ENCODE measurements at places on chromosomes 1 and 21.

- DNase-seq = no peak
These were observed 47.7 kb downstream of the ZNF644 start for GRCh38 chr1:90973897-90974798.

- no peak for DNase-seq
These were observed 480.4 kb downstream of the SIPA1L2 start for GRCh38 chr1:232149287-232150201.

- DNase-seq = no peak
These were observed 11.8 kb upstream of the MARK1 start for GRCh38 chr1:220516014-220516721.

- DNase-seq = no peak
These were observed 20.1 kb downstream of the SIM2 start for GRCh38 chr21:36718951-36719501.

DNA sequence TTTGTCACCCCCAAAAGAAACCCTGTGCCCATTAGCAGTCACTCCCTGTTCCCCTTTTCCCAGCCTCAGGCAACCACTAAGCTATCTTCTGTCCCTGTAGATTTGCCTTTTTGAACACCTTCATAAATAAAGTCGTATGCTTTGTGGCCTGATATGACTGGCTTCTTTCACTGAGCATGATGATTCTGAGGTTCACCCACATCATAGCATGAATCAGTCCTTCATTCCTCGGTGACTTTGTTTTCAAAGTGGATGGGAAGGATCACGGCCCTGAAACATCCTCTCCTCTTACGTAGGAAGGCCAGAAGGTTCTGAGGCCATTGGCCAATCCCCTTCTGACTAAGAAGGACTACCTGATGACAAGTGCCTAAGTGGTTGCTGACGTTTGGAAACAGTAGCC lies 39.1 kb downstream of the NIPAL3 start:
- no peak for DNase-seq

- DNase-seq = no peak
These were observed 85.7 kb downstream of the NENF start for GRCh38 chr1:212518188-212519054.

- no peak for DNase-seq
These were observed 47.0 kb upstream of the KIF26B start for GRCh38 chr1:245107776-245108114.

DNA sequence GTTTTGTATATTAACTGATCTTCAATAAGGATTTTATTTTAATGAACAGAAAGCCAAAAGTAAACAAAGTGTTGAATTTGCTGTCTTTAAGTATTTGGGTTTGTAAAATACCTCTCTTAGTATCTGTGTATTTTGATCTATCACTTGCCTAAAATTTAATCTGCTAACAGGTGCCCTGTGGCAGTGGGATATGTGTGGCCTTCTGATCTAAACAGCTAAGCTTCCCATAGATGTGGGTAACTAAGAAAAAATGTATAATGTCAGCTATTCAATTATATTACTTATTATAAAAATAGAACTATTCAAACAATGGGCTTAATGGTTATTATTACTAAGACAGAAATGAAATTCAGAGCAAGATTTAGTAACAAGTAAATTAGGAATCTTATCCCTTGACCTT lies 15.2 kb downstream of the LRRC39 start:
- DNase-seq = no peak

GRCh38 chr1:40711465-40712404 lies 20.2 kb downstream of the NFYC start:
- no peak for DNase-seq

- DNase-seq = no peak
These were observed 22.8 kb upstream of the ELOA start for GRCh38 chr1:23720256-23720995.

- no peak for DNase-seq
These were observed 8.0 kb upstream of the TMPRSS15 start for GRCh38 chr21:18411565-18411964.

GRCh38 chr1:235907187-235907896 lies 40.6 kb upstream of the LYST start:
- DNase-seq = no peak

DNA sequence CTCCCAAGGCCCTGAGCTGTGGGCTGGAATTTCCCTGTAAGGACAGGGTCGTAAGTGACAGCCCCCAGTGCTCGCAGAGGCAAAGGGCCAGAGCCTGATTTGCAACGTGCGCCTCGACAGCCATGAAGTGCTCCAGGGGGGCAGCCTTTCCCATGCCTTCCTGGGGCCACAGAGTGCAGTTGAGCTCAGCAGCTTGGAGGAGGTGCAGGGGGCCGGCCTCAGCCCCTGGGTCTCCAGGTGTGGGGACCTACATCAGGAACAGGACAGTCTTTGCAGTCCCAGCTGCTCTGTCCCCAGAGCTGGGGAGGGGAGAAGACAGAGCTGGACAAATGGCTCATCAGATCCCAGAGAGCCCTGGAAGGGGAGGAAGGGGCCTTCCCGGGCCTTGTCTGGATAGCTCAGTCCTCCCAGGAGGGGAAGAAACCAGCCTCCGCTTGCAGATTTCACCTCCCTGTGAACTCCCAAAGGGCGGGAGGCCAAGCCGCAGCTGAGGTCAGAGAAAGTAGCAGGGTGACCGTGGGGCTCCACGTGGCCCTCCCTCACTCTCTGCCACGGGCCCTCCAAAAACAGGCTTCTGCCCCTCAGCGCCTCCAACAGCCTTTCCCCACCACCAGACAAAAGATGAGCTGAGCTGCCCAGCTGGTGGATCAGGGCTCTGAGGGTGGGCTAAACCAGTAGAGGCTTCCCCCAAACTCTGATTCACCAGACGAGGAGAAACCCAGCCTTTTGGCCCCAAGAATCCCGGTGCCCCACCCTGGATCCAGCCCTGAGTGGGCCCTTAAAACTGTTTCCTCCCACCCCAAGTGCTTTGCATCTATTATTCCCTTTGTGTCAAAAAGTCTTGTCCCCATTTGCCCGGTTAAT lies 76.5 kb downstream of the DHRS3 start:
- no peak for DNase-seq

- DNase-seq = no peak
These were observed 39.0 kb downstream of the LRP8 start for GRCh38 chr1:53288790-53289429.

- no peak for DNase-seq
These were observed 2.6 kb upstream of the SYTL1 start for GRCh38 chr1:27339213-27339612.

GRCh38 chr1:10803971-10804820 lies 7.8 kb upstream of the CASZ1 start:
- no peak for DNase-seq

DNA sequence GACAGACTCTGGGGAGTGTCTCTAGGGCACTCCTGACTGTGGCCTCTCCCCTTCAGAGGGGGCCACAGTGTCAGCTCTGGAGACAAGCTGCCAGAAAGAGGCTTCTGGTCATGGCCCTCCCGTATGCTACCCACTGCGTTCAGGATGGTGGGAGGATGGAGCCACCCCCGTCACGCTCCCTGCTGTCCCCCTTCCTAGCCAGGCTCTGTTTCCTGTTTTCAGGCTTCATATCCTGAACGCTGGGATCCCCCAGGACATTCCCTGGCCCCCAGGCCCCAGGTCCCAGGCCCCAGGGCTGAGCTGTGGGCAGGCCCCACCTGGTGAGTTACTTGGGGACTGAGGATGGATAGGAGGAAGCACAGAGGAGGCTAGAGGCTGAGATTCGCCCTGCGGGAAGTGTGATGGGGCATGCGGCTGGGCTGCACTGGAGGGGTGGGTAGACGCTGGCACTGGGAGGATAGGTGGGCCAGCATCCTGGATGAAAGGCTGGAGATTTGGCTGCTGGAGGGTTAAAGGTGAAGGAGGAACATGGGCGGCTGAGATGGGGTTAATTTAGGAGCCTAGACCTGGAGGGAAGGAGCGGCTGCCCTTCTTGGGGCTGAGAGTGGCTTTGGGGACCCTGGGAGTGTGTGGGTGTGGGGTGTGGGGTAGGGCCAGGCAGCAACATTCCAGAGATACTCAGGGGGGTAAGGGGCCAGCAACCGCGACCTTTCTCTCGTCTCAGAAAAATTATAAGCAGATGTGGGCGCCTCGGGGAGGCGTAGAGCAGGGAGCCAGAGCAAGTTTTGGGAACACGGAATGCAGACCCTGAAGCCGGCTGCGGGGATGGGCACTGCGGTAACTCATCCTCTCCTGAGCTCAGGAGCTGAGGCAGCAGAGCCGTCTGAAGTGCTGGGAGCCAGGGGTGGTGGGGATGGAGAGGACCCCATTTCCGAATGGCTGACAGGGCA lies 8.7 kb downstream of the PEAR1 start:
- no peak for DNase-seq

- DNase-seq = no peak
These were observed 29.4 kb upstream of the POU3F1 start for GRCh38 chr1:38076038-38076437.

DNA sequence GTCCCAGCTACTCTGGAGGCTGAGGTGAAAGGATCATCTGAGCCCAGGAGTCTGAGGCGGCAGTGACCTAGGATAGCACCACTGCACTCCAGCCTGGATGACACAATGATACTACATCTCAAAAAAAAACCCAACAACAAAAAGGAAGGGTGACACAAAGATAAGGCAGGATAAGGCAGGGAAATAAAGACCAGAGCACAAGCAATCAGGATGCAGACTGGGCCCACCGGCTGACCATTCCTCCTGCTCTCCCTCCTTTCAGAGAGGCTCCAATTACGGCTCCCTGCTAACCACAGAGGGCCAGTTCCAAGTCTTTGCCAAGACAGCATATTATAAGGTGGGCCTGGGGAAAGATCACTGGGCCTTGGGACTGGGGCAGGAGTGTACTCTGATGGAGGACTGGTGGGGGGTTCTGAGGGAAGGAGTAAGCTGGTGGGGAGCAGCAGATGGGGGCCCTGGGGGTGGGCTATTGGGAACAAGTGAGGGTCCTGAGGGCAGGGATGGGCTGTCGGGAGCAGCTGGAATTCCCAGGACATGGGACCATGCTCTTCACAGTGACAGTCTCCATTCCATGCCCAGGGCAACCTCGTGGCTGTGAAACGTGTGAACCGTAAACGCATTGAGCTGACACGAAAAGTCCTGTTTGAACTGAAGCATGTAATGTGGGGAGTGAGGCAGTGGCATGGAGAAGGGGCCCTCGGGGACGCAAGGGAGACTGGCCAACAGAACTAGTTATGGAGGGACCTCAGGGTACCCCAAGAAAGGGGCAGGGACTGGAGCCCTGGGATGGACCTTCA lies 7.3 kb downstream of the NPR1 start:
- no peak for DNase-seq

DNA sequence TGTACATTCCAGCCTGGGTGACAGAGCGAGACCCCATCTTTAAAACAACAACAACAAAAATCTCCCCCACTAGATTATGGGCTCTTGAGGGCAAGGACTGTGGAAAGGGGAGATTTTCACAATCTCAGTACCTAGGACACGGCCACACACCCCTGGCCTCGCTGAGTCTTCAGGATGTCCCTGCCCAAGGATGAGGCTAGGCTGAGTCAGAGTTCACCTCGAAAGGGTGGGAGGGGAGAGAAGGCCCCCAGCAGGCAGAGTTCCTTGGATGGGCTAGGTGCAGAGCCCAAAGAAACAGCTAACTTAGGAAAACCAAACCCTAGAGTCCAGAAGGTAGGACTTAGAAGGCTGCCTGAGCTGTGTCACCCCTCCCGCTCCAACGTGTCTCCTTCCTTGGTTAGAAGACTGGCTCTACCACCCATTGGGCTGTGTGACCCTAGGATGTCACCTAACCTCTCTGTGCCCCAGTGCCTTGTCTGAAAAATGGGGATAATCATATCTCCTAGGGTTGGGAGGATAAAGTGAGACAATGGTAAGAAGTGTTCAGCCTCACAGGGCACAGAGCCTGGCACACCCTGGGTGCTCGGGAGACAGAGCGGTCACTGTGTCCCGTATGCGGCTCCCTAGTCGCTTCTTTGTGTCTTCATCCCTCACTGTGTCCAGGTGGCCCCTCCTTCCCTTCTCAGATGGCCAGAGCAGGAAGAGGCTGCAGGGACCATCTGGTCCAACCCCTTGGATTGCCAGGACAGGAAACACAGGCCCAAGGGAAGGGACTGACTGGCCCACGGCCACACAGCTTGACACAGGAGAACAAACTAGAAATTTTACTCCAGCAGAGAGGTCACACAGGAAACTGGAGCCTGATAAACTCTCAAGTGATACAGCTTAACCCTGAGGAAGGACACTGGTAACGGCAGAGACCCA lies 11.2 kb downstream of the TRIM62 start:
- DNase-seq = no peak

DNA sequence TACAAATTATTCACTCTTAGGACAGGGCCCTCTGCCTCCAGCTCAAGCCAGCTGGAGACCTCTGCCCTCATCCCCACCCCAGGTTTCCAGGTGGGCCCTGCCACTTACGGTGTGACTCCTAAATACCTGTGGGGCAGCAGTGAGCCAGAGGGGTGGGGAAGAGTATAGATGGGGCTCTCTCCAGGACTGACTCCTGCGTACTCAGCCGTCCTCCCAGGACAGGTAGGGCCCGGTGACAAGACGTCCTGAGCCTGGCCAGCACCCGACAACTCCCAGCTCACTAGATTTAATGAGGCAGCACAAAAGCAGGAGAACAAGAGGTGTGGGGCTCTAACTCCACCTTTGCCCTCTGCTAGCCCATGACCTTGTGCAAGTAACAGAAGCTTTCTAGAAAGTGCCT lies 16.8 kb downstream of the GNG12 start:
- no peak for DNase-seq

DNA sequence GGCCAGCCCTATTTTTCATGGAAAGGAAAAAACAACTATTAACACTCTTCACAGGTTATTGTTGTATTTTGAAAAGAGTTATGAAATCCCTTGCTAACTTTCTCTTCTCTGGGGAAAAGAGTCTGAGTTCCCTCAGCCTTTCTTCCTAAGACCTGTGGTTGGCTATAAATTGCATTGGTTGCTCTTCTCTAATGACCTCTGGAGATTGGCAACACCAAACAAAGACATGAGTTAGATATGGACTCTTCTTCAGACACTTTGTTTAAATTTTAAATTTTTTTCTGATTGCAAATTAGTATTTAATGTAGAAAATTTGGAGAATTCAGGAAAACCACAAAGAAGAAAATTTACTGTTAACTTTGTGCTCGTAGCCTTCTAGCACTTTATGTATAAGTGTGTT lies 275.7 kb downstream of the PBX1 start:
- no peak for DNase-seq

DNA sequence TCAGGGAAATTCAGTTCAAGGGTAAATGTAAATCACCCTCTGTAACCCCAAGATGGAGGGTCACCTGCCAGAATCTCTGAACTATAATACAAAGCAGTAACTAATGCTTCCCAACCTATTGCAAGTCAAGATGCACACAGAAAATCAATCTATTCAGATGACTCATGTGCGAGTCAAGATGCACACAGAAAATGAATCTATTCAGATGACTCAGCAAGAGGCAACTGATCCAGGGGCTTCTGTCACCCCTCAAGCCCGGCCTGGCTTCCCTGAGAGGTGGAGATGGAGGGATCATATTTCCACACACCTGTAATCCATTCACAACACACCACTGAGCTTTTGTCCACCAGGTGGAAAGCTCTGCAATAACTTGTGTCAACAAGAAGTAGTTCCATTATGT lies 17.4 kb upstream of the HIVEP3 start:
- no peak for DNase-seq
